ENCODE measurements at places on chromosomes 4 and X.
A peak's percentile ranks its signal among the peaks of the same experiment; 100 is the strongest.

DNA sequence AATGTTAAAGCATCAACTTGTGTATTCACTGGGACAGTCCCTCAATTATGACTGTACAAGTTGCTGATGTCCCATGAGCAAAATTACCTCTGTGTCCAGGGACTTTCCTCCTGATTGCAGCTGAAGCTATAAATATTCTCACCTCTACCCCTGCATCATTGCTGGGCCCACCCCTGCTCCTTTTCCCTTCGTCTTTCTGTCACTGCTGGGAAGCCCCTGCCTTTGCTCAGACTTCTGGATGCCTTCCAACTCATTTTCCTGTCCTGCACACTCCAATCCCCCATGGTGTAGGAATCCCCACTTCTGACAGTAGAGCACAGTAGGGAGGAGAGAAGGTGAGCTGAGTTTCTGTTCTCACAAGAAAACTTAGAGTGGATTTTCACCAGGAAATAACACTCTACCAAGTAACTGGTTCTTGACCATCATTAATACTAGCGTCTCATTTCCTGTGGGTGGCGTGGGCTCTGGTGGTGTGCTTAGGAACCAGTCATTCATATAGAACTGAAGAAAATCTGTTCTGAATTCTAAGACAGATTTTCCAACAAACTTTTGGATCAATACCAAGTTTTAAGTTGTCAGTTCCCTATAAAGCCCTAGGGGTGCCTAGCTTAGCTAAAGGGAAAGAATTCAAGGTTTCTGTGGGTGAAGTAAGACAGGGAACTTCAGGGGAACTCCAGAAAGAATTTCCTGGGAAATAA is 136.2 kb upstream of the MED14 start:
- DNase-seq, result peak; percentile 37

DNA sequence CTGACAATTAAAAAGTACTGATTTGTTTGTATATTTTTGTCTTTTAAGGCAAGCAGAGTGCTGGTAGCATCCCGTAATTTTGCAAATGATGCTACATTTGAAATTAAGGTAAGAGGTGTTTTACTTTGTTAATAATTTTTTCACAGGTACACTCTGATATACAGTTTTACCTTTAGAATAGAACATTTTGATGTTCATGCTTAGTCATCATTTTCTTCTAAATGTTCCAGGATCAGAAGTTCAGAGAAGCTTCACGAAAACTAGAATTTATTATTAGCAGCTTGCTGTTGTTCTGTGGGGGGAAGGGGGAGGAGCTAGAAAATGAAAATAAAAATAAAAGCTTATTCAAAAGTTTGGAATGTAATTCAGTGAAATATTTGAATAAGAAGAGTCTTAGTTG is 5.5 kb downstream of the PDHA1 start:
- no peak for DNase-seq

DNA sequence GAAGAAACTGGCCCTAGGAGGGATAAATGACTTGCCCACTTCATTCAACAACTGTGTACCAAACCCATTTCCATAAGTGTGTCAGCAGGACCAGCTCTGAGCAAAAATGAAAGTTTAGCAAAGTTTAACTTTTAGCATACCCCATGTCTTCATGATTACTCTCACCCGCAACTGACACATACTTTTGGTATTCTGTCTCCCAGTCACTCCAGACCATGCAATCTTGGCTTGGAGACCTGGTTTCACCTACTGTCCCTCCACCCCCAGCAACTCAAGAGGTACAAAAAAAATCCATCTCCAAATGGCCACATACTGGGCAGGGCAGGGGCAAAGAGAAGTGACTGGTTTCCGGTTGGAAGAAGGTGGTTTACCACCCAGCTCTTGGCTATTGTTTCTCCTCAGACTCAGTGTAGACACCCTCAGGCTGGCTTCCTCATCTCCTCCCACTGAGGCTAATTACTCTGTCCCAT is 79.8 kb downstream of the RLIM start:
- DNase-seq, result peak; percentile 72

GRCh38 chrX:48165241-48165640 is 31.4 kb downstream of the SSX5 start:
- DNase-seq, result no peak

DNA sequence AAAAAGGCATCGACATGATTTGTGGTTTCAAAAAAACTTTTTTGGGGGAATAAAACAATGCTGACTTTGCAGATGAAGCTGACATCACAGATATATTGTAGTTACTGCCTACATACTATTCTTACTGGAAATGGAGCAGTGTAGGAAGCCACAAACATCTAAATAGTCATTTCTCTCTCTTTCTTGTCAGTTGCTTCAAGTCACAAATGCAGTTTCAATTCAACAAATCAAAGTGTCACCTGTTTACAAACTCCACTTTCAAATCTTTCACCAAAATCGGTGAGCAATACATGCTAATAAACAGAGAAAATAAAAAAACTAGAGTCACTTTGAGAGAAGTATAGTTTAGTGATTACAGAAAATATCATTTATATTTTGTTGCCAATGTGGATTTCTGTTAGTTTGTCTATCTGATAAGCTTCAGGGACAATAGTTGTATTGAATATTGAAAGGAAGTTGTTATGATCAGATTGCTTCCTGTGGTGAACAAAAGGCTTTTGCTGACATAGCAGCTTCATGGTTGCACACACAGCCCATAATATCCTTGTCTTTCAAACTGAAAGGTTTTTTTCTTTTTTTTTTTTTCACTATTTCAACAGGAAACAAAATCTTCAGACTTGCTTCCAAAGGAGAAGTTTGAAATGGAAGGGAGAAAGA is 49.7 kb upstream of the PTPN13 start:
- no peak for DNase-seq

GRCh38 chr4:8850074-8850829 is 21.4 kb downstream of the HMX1 start:
- no peak for DNase-seq

GRCh38 chrX:9532349-9532748 is 67.5 kb downstream of the TBL1X start:
- no peak for DNase-seq
